ENCODE measurements at places on chromosomes 12 and 14.
A peak's percentile ranks its signal among the peaks of the same experiment; 100 is the strongest.

- H3K4me3 ChIP-seq, result no peak overlapping the region
- H3K27me3 ChIP-seq, result no peaks in the 10 kb centered on the region
- peak; percentile 18 for DNase-seq
- no peaks in the 10 kb centered on the region for H3K36me3 ChIP-seq
- peak overlapping the region; percentile 12 for H3K27ac ChIP-seq
- peaks cover 43% of the 10 kb centered on the region for H3K4me1 ChIP-seq
Measured at GRCh38 chr12:83256562-83256961, 569.9 kb downstream of the TMTC2 start.

- no peak overlapping the region for H3K27ac ChIP-seq
- H3K27me3 ChIP-seq, result peaks cover 20% of the 10 kb centered on the region
- H3K4me1 ChIP-seq, result peaks cover 40% of the 10 kb centered on the region
- DNase-seq, result no peak
Measured at GRCh38 chr12:2248901-2249381, 196.2 kb downstream of the CACNA1C start.

GRCh38 chr14:106872611-106873446 is 1346.4 kb downstream of the TMEM121 start:
- no peak overlapping the region for H3K4me3 ChIP-seq
- H3K27me3 ChIP-seq, result no peaks in the 10 kb centered on the region
- no peak overlapping the region for H3K27ac ChIP-seq
- H3K4me1 ChIP-seq, result no peaks in the 10 kb centered on the region
- DNase-seq, result no peak

DNA sequence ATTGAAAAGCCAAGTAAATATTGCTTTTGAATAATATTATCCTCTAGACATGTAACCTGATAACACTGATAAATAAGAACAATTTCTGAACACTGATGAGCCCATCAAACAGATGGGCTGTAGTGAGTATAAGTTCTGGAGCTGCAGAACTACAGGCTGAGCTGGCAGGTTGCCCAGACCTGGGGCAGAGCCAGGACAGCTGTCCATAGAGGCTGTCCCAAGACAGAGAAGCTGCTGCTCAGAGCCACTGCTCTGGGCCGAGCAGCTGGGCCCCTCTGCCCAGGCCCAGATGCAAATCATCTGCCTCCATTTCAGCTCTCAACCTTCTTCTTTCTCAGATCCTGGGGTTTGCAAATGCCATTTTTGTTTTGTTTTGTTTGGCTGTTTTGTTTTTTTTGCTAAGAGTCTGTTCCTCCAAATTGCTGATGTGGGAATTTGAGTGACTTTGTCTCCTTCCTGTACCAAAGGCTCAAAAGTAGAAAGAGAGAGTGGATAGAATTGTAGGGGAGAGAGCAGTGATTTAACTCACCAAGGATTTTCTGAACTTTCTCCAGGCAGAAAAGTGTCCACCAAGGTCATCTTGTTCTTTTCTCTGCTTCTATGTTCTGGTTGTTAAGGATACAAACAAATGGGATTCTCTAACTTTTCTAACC is 4.0 kb upstream of the TESPA1 start:
- no peak overlapping the region for H3K27ac ChIP-seq
- no peaks in the 10 kb centered on the region for H3K4me1 ChIP-seq
- no peak overlapping the region for H3K4me3 ChIP-seq
- peaks cover 14% of the 10 kb centered on the region for H3K27me3 ChIP-seq

- H3K4me3 ChIP-seq, result no peak overlapping the region
- peaks cover 2% of the 10 kb centered on the region for H3K27me3 ChIP-seq
- DNase-seq, result no peak
- H3K36me3 ChIP-seq, result peaks cover 28% of the 10 kb centered on the region
- H3K4me1 ChIP-seq, result peaks cover 5% of the 10 kb centered on the region
Measured at GRCh38 chr14:64012003-64012402, 159.2 kb downstream of the SYNE2 start.

DNA sequence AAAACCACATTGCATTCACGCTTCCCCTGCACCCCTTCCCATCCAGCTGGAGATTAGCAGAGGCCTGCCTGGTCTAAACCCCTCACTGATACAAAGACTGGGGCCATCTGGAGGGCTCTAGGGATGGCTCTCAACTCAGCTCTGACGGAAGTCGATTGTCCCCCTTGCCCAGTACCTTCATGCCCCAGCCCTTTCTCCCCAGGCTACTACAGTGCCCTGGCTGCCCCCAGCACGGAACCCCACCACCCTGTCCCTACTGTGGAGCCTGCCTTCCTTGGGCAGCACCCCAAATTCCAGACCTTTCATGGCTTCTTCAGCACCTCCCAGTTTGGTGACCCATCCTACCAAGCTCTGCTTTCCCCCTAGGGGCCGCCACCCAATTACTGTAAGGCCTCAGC is 25.6 kb downstream of the ZFP36L1 start:
- no peaks in the 10 kb centered on the region for H3K36me3 ChIP-seq
- DNase-seq, result no peak
- H3K4me1 ChIP-seq, result peaks cover 76% of the 10 kb centered on the region

- H3K4me3 ChIP-seq, result peak overlapping the region; percentile 68
- peak overlapping the region; percentile 99 for H3K27ac ChIP-seq
- DNase-seq, result no peak
- peaks cover 2% of the 10 kb centered on the region for H3K27me3 ChIP-seq
- H3K36me3 ChIP-seq, result peaks cover 30% of the 10 kb centered on the region
- H3K4me1 ChIP-seq, result peaks cover 83% of the 10 kb centered on the region
Measured at GRCh38 chr12:65891987-65892481, 67.8 kb downstream of the HMGA2 start.

GRCh38 chr12:78402366-78403134 is 462.0 kb upstream of the SYT1 start:
- no peaks in the 10 kb centered on the region for H3K36me3 ChIP-seq
- no peaks in the 10 kb centered on the region for H3K27me3 ChIP-seq

DNA sequence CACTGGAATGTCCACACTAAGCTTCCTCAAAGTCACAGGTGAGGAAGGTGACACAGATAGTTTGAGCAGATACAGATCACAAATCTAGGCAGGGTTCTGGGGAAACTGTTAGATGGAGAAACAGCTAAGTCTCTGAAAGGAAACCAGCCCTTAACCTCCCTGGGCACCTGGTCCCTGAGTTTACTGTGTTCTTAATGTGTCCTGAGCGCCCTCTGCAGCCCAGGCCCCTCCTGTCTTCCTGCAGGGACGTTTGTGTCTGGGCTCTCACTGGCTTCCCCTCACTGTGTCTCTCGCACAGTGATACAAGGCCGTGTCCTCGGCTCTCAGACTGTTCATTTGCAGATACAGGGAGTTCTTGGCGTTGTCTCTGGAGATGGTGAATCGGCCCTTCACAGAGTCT is 684.3 kb downstream of the TMEM121 start:
- no peak for DNase-seq
- no peaks in the 10 kb centered on the region for H3K4me1 ChIP-seq

DNA sequence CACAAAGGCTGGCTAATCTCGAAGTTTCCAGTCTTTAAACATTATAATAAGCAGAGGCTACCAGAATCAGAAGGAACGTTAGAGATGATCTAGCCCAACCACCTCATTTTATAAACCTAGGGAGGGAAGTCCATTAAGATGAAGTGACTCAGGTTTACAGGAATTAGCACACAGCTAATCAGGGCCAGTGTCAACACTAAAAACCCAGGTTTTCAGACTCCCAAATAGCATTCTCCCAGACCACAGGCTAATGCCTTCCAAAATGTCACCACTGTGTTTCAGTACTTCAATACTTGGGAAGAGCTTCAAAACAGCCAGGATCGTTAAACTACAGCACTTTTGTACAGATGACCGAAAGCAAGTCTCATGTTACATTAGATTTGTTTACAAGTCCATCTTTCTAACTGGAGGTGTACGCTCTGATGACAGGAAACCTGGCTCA is 89.2 kb downstream of the FOXN3 start:
- H3K27me3 ChIP-seq, result peaks cover 4% of the 10 kb centered on the region
- no peak overlapping the region for H3K27ac ChIP-seq
- H3K4me1 ChIP-seq, result peaks cover 21% of the 10 kb centered on the region
- no peak for DNase-seq
- H3K36me3 ChIP-seq, result peaks cover 36% of the 10 kb centered on the region

DNA sequence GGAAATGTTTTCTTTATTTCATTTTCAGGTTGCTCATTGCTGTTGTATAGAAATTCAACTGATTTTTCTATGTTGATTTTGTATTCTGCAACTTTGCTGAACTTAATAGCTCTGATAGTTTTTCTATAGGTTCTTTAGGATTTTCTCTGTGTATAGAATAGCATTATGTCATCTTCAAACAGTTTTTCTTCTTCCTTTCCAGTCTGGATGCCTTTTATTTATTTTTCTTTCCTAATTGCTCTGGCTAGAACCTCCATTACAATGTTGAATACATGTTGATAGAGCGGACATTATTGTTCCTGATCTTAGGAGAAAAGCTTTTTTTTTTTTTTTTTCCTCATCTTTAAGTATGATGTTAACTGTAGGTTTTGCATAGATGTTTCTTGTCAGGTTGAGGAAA is 39.2 kb downstream of the MIA2 start:
- DNase-seq, result no peak
- peaks cover 14% of the 10 kb centered on the region for H3K4me1 ChIP-seq
- H3K36me3 ChIP-seq, result peaks cover 35% of the 10 kb centered on the region
- H3K27me3 ChIP-seq, result no peaks in the 10 kb centered on the region

GRCh38 chr12:29033519-29033918 is 115.6 kb upstream of the FAR2 start:
- DNase-seq, result no peak
- no peak overlapping the region for H3K4me3 ChIP-seq

DNA sequence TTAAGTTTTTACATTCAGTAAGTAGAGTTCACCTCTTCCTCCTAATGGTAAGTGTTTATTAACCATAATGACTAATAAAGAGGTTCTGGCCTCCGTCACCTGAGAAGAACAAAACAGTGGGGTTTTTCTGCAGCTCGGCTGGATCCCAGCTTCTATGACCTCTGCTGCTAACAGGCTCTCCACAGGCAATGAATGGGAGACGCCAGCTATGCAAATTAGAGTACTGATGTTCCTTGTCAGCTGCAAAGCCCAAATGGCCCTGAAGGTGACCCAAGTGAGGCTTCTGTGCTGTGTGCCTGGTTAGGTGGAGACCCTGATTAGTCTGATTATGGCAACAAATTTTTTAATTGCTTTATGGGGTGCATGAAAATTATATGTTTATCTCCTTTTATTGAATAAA is 218.1 kb downstream of the APAF1 start:
- DNase-seq, result no peak
- no peak overlapping the region for H3K4me3 ChIP-seq
- H3K4me1 ChIP-seq, result peaks cover 6% of the 10 kb centered on the region
- H3K36me3 ChIP-seq, result no peaks in the 10 kb centered on the region
- no peak overlapping the region for H3K27ac ChIP-seq

GRCh38 chr12:14949631-14950030 is 11.3 kb upstream of the ERP27 start:
- no peaks in the 10 kb centered on the region for H3K36me3 ChIP-seq
- no peak for DNase-seq

DNA sequence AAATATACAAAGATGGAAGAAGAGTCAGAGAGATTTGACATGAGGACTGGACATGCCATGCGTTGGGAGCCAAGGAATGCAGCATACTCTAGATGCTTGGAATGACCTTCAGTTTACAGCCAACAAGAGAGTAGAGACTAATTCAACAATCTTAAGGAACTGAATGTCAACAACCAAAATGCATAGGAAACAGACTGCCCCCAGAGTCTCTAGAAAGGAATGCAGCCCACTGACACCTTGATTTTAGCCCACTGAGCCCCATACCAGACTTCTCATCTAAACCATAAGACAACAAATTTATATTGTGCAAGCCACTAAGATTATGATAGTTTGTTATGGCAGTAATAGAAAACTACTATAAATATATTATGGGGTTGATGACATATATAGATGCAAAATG is 611.2 kb downstream of the RPS29 start:
- H3K27me3 ChIP-seq, result no peaks in the 10 kb centered on the region
- DNase-seq, result no peak
- no peaks in the 10 kb centered on the region for H3K4me1 ChIP-seq
- no peak overlapping the region for H3K27ac ChIP-seq
